ENCODE measurements at places on chromosomes 1 and 21. TPM values are rescaled to one million over a fixed set of nuclear protein-coding genes. Genes with fewer than 3 reads are reported as not detected.

SLAMF7 gene
- 3.4 TPM for total RNA-seq

CLDN17 gene
- not detected for total RNA-seq

- DNase-seq: no peak
These were observed 7.7 kb upstream of the KLF17 start for GRCh38 chr1:44110916-44111315.

DNA sequence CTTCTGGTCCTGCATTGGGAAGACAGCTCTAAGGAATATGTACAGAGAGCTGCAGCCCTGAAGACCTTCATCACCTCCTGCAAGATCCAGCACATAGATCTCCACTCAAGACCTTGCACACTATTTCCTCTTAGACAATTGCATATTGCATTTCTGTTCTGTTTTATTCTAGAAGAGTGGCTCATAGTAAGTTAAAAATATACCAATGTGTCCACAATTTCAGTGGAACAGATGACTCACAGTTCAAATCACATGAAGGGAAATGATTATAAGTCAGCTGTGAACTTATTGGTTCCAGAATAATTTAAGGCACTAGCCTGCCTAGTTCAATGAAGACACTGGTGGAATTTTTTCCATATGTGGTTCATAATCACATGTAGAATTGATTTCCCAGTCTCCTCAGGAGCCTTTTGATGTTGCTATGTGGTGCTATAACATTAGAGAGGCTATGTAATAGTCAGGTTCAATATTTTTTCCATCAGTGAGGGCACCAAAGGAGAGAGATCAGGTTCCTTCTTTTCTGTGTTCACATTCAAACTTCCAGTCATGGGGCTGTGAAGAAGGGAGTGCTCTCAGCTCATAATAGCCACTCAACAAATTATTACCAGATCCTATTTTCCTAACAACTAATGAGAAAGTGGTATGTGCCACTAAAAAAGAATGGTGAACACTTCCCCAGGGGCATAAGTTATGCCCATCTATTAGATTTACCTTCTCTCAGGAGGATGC lies 9.8 kb upstream of the AK5 start:
- no peak for DNase-seq

GRCh38 chr1:1325288-1326074 lies 879 bp downstream of the CPTP start:
- no peak for DNase-seq

GRCh38 chr1:54118704-54119103 lies 34.1 kb downstream of the CDCP2 start:
- no peak for DNase-seq

DNA sequence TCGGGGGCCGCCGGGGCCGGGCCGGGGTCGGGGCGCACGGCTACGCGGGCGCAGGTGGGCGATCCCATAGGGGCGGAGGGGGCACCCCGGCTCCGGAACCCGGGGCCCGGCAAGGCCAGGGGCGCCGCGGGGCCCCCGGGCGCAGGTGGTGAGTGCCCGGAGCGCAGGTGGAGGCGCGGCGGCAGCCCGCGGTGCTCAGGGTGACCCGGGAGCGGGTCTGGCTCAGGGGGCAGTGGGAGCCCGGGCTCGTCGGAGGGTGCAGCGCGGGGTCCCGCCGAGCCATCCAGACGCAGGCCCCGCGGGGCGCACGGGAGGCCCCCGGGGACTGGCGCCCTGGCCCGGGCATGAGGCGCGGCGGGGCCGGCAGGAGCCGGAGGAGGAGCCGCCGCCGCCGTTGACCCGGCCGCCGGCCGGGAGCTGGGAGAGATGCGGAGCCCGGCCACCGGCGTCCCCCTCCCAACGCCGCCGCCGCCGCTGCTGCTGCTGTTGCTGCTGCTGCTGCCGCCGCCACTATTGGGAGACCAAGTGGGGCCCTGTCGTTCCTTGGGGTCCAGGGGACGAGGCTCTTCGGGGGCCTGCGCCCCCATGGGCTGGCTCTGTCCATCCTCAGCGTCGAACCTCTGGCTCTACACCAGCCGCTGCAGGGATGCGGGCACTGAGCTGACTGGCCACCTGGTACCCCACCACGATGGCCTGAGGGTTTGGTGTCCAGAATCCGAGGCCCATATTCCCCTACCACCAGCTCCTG lies 489 bp downstream of the CELSR2 start:
- no peak for DNase-seq

Measured in suprapubic skin (tissue), 4 donors.